Naive thymus-derived CD8-positive, alpha-beta T cell (primary cell): ENCODE measurements at places on chromosomes 2 and 18. TPM values are rescaled to one million over a fixed set of nuclear protein-coding genes. Genes with fewer than 3 reads are reported as not detected.

The POMC gene
- 15.2 TPM for polyA plus RNA-seq

The KRTCAP3 gene
- polyA plus RNA-seq, result 3.1 TPM

The FBXO36 gene
- 0.32 TPM for polyA plus RNA-seq

DNA sequence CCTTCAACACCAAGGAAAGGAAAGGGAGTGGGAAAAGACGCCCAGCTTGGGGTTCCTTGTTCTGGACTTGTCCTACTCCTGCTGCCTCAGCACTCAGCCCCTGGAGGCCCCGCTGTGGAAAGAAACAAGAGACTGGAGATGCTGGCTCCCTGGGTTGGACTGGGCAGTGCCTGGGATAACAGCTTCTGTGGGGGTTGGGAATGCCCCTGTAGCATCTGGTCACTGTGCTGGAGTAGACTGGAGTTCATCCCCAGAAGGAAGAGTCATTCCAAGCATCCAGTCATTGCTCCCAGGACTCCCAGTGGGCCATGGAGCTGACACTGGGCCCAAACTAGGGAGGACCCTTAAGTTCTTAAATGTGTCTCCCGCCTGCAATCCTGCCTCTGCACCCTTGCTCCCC, 129.3 kb upstream of the HAAO start:
- DNase-seq, result no peak

- DNase-seq, result no peak
These were observed 572.7 kb downstream of the EPHA4 start for GRCh38 chr2:220999356-220999755.

The ANO7 gene
- 0.16 TPM for polyA plus RNA-seq

DNA sequence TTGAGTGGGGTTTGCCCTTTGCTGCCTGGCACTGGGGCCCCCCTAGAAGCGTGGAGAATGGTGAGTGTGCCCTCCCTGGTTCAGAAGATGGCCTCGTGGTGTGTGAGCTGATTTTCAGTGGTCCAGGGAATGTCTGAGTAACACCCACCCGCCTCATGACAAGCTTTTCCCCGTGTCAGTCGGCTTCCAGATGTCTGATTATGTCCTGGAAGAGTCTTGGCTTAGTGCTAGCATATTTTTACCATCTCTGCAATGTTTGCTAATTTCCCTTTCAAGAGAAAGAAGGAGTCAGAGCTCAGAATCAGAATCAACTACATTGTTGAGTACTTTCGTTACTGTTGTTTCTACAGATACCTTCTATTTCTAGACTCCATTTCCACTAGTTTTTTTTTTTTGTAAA, 214.7 kb downstream of the SEPTIN10 start:
- no peak for DNase-seq

The RNF152 gene
- polyA plus RNA-seq, result not detected

- DNase-seq, result no peak
These were observed 226.1 kb upstream of the CCDC68 start for GRCh38 chr18:55185391-55185790.

DNA sequence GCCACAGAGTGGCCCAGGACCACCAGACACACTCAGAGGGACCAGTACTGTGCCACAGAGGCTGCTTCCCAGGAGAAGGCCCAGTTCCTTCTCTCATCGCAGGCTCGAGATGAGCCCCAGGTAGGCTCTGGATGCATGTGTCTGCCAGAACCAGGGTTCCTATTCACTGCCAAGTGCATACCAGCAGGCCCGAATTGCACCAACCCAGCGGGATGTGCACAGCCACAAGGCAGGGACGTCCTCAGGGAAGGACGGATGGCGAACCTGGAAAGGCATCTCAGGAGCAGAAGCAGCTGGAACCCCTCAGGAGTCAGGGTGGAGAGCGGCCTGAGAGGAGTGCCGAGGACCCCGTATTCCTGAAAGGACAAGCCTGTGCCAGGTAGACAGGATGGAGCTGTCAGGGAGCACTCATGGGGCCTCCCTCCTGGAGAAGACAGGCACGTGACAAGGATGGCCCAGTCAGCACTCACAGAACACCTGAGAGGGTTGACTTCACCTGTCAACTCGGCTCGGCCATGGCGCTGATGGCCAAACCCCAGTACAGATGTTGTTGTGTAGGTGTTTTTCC, 73.7 kb downstream of the PTGR3 start:
- DNase-seq, result no peak

- DNase-seq, result no peak
These were observed 13.3 kb downstream of the CTIF start for GRCh38 chr18:48552130-48552529.

The LHCGR gene
- not detected for polyA plus RNA-seq

DNA sequence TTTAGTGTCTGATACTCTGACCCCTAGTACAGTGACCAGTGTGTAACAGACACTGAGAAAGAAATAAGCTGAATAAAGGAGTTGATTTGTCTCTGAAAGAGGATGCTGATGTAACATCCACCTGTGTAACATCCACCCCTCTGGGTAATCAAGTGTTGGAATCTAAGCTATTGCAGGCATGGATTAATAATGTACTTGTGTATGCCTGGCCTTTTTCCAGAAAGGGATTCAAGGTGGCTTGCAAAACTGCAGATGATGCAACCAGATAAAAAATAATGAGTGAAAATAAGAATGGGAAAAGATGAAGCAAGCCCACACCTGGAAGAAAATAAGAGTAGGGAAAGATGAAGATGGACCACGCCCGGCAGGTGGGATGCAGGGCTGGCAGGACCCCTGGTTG, 48.2 kb upstream of the FOXI3 start:
- no peak for DNase-seq

DNA sequence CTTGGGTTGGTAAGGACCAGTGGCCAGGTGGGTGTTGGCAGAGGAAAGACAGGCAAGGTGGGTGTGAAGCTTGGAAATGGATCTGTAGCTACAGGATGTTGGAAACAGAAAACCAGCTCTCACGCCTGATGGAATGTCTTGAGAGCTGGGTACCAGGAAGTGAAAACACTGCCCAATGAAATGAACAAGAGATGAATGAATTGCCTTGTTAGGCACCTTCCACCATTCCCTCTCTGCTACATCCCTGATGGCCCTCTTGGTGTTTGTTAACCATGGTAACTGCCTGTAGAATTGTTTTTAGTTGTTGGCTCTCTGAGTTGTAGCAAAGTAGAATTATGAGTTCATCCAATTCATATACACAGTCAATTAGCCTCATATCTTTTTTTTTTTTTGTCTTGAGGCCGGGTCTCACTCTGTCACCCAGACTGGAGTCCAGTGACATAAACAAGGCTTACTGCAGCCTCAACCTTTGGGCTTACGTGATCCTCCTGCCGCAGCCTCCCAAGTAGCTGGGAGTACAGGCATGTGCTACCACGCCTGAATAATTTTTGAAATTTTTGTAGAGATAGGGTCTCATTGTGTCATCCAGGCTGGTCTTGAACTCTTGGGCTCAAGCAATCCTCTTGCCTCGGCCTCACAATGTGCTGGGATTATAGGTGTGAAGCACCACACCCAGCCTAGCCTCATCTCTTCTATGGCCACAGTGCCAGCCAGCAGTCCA, 9.5 kb downstream of the KCMF1 start:
- DNase-seq, result no peak

GRCh38 chr18:73990258-73990657, 157.4 kb downstream of the FBXO15 start:
- no peak for DNase-seq

DNA sequence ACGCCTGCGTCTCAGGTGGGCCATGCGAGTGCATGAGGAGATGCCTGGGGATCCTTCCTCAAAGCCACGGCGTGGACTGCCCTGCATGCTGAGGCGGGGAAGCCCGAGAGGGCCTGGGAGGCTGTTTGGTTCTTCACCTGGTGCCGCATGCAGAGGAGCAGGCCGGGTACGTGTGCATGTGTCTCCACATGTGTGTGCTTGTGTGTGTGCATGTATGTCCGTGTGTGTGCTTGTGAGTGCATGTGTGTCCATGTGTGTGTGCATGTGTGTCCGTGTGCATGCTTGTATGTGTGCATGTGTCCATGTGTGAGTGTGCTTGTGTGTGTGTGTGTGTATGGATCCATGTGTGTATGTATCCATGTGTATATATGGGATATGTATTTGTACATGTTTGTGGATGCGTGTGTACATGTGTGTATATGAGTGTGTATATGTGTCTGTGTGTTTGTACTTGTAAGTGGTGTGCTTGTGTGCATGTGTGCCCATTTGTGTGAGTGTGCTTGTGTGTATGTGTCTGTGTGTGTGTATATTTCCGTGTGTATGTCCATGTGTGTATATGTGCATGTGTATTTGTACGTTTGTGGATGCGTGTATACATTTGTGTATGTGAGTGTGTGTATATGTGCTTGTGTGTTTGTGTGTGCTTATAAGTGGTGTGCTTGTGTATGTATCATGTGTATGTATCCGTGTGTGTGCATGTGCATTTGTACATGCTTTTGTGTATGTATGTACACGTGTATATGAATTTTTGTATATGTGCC, 79.0 kb downstream of the PTGR3 start:
- no peak for DNase-seq

- DNase-seq, result no peak
These were observed 221.6 kb downstream of the NR4A2 start for GRCh38 chr2:156110890-156111289.

The GKN2 gene
- not detected for polyA plus RNA-seq

The TTL gene
- 3.3 TPM for polyA plus RNA-seq

DNA sequence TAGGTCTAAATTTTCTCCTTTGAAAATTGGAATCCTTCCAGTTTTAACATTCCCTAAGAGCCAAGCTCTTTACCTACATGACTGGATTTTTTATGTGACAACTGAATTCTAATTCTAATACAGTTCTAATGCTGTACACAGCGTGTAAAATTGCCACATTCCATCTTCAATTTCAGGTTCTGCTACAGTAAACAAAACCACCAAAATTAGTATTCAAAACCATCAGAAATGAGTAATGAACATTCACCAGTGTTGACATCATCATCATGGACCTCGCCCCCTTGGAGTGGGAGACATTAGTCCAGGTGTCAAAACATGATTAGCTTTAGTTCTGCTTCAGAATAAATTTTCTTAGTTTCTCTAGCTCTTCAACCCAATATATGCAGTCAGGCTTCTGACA, 133.6 kb downstream of the MBD2 start:
- no peak for DNase-seq

- no peak for DNase-seq
These were observed 236.6 kb downstream of the GLI2 start for GRCh38 chr2:120972286-120972685.

The LYG1 gene
- not detected for polyA plus RNA-seq

The EN1 gene
- polyA plus RNA-seq, result not detected

DNA sequence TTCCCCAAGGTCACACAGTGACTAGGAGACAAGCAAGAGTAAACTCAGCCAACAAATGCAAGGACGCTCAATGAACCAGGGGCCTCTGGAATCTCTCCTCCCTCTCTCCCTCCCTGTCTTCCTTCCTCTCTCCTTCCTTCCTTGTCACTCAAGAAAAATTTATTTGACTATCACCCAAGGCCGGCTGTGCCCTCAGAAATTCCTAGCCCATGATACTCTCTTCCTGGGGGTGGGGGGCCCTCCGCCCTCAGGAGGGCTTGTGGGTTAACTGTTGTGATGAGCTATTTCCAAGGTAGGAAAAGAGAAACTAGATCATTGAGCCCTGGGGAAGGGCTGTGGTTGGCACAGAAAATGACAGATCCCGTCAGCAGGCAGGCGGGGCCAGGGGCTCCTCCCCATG, 21.7 kb downstream of the INHBB start:
- DNase-seq, result no peak

The SALL3 gene
- not detected for polyA plus RNA-seq

GRCh38 chr2:163730556-163730955, 5.3 kb downstream of the FIGN start:
- DNase-seq, result no peak

The GTF2A1L gene
- polyA plus RNA-seq, result not detected

The RAMP1 gene
- polyA plus RNA-seq, result 1.1 TPM

- no peak for DNase-seq
These were observed 62.7 kb upstream of the GALNT5 start for GRCh38 chr2:157194844-157195243.

- no peak for DNase-seq
These were observed 4.9 kb downstream of the TM4SF20 start for GRCh38 chr2:227374158-227374557.

DNA sequence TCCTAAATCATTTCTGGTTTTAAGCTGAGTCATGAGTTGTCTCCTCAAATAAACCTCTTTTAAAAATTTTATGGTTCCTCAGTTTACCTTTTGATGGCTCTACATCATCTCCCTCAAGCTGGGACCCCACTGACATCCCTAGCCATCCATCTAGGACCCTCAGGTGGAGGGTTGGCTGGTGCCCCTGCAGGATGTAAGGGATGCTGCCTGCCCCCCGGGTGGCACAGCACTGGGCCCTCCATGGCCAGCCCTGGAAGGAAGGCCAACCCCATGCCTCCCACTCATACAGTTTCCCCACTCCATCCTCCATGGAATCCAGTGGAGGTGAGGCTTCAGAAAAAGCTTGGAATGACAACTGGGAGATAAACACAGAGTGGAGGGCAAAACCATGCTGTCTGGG, 17.2 kb upstream of the GPC1 start:
- no peak for DNase-seq

GRCh38 chr2:168797286-168797655, 5.2 kb upstream of the NOSTRIN start:
- DNase-seq, result no peak

The SULT1C4 gene
- not detected for polyA plus RNA-seq

- DNase-seq, result no peak
These were observed 90.7 kb downstream of the CRIM1 start for GRCh38 chr2:36446294-36446693.

- DNase-seq, result no peak
These were observed 107.7 kb downstream of the HNMT start for GRCh38 chr2:138071720-138072719.

DNA sequence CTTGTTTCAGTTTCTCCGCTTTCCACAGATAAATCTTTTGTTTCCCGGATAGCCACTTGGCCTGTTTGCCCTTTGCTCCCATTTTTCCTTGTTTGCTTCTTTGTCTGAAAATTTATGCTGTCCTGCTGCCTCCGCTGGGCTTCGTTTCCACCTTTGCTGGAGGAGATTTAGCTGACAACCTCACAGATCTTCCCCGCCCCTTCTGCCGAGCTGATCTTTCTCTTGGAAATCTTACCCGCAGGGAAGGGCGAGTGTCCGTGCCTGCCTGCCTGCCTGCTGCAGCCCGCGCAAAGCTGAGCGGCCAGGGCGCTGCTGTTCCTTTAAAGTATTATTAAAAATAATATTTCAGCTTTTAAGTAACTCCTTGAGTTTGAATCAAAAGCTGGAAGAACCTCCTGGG, 1.4 kb upstream of the XRCC5 start:
- no peak for DNase-seq

The TLX2 gene
- polyA plus RNA-seq, result not detected

The DCC gene
- not detected for polyA plus RNA-seq

DNA sequence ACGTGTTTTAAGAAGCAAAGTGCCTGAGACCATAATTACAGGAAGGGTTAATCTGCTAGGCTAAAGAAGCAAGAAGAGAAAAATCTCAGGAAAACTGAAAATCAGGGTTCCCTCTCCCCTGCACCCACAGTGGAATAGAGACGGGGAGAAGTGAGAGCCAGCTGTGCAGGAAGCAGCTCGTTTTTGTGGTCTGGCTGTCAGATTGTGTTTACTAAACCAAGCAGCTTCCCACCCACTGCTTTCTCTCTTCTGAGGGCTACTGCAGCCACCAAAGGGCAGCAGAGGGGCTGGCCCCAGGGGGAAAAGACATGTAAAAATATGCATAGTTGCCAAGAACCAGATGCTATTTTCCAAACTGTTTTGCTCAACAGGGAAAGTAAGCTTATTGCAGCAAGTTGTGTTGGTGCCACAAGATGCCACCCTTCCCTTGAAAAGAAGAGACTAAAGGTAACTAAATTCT, 72.6 kb upstream of the THUMPD2 start:
- no peak for DNase-seq

GRCh38 chr2:24047703-24048033, 477 bp upstream of the WDCP start:
- no peak for DNase-seq
